ENCODE measurements at places on chromosomes 13 and 19.

DNA sequence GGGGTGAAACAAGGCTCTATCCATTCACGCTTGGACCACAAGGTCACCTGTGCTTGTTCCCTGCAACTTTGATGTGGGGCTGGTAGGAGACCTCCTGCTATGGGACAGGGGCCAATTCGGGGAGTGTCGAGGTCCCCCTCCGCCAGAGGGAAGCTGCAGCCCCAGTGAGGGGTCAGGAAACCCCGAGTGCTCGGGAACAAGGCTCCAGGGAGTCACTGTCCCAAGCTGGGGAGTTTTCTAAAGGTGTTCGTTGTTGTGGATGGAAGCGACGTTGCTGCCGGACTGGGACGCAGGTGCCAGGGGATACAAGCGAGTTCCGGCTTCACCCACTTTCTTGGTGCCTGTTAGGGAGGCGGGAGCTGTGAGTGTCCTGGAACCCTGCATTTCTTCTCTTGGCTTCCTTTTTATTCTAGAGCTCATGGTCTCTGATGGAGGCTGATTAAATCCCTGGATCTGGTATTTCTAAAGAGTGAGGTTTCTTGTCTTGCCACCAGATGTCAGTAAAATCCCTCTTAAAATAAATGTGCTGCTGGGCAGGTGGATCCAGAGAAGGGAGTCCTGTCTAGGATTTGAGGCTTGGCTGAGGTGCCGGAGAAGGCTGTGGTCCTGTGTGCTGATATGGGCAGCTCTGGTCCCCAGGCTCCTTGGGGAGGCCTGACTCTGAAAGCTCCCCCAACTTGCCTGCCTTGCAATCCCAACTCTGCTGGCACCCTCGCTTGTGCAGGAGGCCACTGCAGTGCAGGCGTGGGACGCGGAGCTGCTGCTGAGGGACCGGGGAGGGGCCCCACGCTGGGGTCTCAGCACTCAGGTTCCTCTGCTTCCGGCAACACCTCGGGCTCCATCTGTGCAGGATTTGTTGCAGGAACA is 153.9 kb downstream of the TEX29 start:
- DNase-seq = no peak

- no peak for DNase-seq
These were observed 446.4 kb downstream of the GPC6 start for GRCh38 chr13:93672996-93673395.

DNA sequence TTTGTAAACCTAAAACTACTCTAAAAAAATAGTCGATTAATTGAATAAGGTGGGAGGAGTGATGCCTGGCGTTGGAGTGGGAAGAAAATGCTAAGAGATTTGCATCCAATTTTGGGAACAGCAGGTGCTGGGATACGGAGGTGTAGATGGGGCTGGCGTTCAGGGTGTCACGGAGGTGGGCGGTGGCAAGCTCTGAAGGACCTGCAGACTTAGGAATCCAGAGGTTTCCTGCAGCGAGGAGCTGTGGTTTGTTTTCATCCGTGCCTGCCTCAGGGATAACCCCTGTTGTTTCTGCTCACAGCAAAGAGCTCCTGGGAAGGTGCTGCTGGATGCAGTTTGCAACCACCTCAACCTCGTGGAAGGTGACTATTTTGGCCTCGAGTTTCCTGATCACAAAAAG is 166.4 kb upstream of the RNF113B start:
- no peak for DNase-seq

- DNase-seq = peak; percentile 45
These were observed 7.2 kb downstream of the AXL start for GRCh38 chr19:41226053-41226873.

- no peak for DNase-seq
These were observed 1.7 kb downstream of the ATP13A1 start for GRCh38 chr19:19661675-19662251.

DNA sequence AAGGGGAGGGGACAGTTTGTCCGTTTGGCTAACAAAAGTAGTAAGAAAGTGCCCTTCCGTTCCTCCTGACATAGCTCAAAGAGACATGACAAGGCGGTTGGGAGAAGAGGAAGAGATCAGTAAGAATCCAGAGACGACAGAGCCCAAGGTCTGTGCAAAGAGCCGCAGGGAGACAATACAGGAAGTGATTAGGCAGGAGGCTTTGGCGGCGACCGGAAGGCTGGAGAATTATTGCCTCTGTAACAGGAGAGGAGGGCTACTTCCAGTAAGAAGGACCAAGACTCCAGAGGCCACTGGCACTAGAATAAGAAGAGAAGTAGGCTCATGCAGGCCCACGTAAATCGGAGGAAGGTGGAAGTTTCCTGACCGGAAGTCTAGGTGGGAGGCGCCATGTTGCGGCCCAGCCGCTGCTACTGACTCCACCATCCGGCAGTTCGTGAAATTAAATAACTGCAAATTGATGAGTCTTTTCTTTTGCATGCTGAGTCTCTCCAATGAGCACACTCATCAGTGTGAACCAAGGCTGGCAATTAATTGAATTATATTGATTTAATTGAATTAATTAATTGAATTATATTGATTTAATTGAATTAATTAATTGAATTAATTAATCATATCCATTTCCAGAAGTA is 9.9 kb downstream of the RFX2 start:
- no peak for DNase-seq

DNA sequence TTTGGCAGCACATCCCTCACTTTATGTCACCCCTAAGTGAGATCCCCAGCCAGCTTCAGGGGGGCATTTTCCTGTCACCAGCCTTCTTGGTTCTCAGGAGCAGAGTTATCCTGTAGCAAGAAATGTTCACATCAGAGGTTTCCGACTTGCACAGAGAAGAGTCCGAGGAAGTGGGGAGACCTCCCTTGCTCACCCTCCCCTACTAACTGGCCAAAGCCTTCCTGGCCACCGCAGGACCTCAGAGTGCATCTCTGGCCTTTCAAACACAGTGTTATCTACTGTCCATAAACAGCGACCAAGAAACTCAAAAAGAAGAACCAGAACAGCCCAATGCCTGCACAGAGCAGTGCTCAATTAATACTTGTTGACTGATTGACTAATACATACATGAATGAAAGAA is 134.4 kb downstream of the USP12 start:
- DNase-seq = no peak
